RCC 7860 (cell line): ENCODE measurements at places on chromosomes 6 and 20.

- DNase-seq, result peak; percentile 63
These were observed 50.7 kb upstream of the TPD52L1 start for GRCh38 chr6:125102891-125103290.

DNA sequence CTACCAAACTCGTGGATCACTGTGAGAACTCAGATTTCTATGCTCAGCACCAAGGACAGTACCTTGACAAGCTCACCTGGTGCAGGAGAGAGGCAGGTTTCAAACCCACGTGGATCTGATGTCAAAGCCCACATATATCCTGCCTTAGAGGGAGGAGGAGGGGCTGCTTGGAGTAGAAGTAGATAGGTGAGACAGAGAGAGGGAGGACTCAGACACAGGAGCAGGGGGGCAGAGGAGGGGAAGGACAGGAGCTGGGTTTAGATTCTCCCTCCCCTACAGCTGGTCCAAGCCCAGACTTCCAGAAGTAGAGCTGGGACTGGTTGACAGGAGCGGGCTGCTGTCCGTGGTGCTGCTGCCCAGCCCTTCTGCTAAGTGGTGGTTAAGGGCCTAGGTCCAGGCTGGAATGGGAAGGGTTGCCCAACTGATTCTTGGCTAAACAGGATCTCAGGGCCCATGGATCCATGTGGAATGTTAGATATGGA lies 77.5 kb downstream of the CDH22 start:
- DNase-seq, result no peak

DNA sequence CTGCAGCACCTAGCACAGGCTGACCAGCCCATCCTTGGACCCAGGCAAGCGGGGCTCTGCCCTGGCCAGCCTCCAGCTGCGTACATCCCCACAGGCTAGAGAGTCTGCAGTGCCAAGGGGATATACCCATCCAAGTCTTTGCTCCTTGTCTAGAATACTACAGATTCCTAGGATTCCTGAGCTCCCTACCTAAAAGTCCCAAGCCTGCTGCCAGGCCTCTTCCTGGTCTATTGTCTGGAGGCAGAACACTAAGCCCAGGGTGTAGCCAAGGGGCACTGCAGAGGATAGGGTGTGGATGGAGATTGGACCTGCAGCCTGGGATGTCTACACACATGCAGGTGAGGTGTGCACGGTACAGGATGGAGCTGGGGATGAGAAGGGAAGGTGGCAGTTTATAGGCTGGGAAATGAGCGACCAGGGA lies 90.0 kb upstream of the SIRPA start:
- DNase-seq, result no peak

DNA sequence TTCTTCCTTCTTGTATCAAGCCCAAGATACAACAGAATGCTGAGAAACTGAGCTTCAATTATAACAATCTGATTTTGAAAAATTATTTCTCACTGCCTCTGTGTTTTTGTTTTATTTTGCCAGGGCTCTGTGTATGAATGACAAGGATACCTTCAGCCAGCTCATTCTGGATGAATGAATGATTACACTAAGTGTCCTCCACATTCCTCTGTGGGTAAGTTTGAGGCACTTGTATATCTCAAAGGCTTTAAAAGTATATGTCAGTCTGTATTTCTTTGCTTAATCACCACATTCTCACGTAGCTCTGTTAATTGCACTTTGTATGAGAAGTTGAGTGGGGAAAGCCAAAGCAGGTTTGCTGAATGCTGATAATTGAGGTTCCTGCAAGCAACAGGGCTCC lies 95.1 kb downstream of the TIAM2 start:
- peak; percentile 76 for DNase-seq

GRCh38 chr6:27668442-27669294 lies 195.8 kb upstream of the ZNF184 start:
- peak; percentile 64 for DNase-seq

DNA sequence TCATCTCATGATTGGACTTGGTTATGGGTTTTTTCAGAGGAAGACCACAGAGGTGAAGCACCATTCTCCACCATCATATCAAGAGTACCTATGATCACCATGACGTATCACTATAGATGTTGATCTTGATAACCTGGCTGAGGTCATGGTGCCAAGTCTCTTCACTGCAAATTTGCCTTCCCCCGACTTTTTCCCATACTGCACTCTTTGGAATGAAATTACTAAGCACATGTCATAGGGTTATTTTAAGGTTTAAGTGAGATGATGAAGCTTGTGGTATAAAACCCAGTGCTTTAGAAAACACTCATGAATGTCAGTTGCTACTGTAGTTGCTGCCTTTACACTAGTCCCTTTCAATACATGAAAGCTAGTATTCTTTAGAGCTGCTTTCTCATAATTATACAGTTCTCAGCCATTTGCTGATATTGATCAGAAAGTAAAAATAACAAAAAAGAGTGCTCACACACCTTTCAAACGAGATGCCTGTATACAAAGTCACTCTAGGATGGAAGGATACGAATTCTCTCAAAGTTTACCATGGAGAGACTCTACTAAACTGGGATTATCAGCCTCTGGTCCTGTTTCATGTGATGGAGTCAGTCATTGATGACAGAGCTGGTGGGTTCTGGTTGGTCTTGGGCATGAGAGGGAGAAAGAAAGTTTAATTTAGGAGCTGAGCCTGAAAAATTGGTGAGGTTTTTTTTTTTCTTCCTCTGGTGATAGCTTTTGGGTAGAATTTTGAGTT lies 228.1 kb downstream of the PRL start:
- DNase-seq, result no peak

- DNase-seq, result peak; percentile 71
These were observed 124.4 kb downstream of the KCNQ5 start for GRCh38 chr6:72746276-72746675.

DNA sequence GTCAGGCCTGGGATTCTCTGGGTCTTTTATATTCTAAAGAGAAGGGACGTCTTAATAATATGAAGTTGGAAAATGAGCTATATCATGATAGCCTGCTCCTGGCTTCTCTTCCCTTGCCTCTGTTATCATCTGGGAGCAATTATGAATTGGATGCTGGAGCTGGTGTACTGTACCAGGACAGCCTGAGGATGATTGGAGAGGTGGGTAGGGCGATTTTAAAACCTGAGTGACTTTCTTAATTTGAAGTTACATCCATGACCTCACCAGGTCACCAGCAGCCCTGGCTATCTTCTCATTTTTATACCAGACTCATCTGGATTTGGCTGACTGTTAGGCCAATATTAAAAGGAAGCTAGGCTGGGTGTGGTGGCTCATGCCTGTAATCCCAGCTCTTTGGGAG lies 317.6 kb downstream of the CLIC5 start:
- peak; percentile 66 for DNase-seq

DNA sequence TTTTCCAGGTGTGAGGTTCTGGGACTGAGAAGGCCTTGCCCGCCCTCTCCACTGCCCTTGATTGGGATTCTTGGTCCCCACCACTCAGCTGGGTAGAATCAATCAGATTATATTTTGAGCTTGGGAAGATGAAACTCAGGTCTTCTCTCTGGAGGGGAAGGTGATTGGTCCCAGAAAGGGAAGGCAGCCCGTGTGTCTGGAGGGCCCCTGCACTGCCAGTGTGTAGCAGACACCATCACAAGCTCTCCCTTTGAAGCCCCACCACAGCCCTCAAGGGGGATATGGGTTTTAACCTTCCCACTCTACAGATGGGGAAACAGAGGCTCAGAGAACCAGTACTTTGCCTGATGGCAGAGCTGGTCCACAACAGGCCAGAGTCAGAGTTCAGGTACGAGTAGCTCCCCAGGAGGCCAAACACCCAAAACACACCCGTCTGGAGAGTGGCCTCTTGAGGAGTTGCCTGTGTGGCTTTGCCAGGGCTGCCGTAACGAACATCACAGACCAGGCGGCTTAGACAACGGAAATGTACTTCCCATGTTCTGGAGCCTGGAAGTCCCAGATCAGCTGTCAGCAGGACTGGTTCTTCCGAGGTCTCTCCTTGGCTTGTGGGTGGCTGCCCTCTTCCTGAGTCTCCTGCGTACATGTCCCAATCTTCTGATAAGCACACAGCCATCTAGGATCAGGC lies 205.6 kb downstream of the SYNDIG1 start:
- no peak for DNase-seq

DNA sequence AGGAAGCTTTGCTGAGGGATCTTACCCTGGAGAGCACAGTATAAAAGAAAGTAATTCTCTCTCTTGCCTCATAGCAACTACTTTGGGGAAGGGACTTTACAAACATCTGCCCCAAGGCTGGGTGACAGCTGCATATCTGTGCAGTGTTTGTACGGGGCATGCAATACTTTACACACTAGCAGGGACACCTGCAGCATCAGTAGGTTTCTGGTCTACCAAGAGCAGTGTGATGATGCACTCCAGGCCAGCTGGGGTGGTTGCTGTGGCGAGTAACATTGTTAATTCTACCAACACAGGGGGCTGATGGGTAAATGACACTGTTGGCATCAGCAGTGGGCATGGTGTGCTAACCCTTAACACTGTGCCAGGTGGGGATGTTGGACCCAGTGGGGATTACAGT lies 48.0 kb downstream of the ADTRP start:
- DNase-seq, result no peak

DNA sequence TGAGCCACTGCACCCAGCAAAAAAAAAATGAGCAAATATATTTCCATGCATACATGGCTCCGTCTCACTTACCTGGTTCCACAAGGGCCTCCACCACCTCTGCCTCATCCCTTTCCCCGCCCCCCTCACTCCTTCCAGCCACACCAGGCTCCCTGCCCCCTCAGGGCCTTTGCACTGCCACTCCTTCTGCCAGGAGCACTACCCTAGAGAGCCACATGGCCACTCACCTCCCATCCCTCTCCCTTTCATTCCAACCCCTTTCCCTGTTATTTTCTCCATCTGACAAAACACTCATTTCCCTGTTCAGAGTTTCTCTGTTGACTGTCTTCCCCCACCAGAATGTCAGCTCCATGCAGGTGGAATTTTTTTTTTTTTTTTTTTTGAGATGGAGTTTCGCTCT lies 12.8 kb downstream of the SNAI1 start:
- no peak for DNase-seq

DNA sequence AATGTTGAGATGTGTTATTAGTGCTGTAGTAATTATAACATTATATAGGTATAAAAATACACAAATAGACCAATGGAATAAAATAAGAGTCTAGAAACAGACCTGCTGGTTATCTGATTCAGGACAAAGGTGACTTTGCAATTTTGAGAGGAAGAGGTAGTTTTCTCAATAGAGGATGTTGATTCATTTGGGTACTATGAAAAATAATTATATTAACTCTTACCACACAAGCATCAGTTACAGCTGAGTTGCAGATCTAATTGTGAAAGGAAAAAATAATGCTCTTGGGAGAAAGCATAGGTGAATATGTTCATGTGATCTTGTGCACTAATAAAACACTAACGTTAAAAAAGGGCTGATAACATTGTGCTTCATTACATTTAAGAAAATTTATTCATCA lies 103.0 kb downstream of the BCKDHB start:
- DNase-seq, result no peak

- no peak for DNase-seq
These were observed 1.6 kb downstream of the PHF1 start for GRCh38 chr6:33412140-33413009.

DNA sequence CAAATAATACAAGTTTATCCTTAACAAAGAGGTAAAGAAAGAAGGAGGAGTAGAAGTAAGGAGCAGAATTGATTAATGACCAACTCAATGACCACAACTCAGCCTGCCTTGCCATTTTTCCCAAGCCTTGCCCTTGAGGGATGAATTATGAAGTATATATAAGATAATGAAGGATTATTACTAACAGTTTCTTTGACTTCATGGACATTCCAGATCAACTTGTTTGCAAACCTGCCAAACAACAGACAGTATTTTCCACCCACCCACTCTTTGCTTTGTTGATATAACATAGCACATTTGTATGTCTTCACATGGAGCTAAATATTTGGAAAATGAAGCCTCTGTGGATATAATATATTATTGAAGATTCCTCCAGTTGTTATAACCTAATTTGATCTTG lies 9.9 kb upstream of the C6orf141 start:
- no peak for DNase-seq

- no peak for DNase-seq
These were observed 151.3 kb downstream of the DLL1 start for GRCh38 chr6:170139531-170139930.

DNA sequence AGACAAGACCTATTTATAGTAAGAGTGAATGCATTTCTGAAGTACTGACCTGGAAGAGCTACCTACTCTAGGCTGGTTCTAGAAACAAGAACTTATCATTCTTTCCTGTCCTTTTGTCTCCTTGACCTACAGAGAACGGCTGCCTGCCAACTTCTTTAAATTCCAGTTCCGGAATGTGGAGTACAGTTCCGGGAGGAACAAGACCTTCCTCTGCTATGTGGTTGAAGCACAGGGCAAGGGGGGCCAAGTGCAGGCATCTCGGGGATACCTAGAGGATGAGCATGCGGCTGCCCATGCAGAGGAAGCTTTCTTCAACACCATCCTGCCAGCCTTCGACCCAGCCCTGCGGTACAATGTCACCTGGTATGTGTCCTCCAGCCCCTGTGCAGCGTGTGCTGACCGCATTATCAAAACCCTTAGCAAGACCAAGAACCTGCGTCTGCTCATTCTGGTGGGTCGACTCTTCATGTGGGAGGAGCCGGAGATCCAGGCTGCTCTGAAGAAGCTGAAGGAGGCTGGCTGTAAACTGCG lies 8.3 kb downstream of the APOBEC2 start:
- no peak for DNase-seq

DNA sequence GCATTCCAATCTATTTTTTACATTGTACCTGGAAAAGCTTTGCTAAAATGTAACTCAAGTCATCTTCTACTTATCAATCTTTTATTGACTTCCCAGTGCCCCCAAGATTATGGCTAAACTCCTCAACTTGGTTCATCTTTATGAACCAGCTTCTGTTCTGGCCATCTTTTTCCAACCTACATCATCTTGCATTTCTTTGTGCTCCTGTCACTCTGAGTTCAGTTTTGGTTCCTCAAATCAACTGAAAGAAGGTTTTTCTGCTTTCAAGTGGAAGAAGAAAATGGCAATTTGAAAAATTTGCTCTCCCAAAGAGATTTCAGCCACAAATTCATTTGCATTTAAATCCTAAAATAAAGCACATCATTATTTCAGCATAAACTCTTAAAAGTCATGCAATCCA lies 41.8 kb downstream of the GPX5 start:
- no peak for DNase-seq

DNA sequence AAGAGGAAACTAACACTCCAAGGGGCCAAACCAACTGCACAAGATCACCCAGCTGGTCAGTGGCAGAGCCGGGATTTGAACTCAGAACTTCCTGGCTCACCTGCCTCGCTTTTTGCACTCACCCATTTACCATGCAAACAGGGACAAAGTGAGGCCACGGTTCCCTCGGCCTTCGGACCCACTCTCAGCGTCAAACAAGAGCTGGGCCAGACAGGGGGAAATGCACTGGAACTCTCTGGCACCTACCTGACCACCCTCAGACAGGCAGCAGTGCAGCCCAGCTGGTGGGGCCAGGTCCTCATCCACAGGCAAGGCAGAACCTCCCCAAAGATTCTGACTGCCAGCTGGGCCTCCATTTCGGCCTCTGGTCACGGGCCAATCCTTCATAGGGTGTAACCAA lies 93.7 kb upstream of the SRSF6 start:
- DNase-seq, result no peak

- DNase-seq, result no peak
These were observed 107.3 kb downstream of the CEP57L1 start for GRCh38 chr6:109202409-109203264.
